AG09319 (cell line): ENCODE measurements at places on chromosomes 1 and 21.

GRCh38 chr1:104768466-104768865 is 1018.8 kb downstream of the AMY1C start:
- DNase-seq = no peak

DNA sequence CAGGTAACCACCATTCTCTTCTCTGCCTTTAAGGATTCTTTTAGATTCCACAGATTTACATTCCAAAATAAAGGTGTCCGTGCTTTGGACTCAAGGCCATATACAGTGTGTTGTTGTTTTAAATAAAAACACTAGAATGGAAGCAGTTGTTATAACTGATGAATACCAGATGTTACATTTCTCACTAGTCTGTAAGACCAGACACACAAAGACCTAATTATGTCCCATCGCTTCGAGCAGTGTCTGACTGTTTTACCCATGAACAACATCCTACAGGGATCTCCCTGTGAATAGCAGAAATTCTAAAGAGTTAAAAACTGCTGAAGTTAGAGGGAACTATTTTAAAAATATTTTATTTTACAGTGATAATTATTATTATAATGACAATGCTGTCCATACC is 574.7 kb upstream of the ZP4 start:
- no peak for DNase-seq

- no peak for DNase-seq
Observed at GRCh38 chr1:238119060-238119459, 228.3 kb upstream of the ZP4 start.

- DNase-seq = no peak
Observed at GRCh38 chr21:14673649-14674048, 127.5 kb upstream of the SAMSN1 start.

GRCh38 chr1:85404408-85404807 is 60.6 kb downstream of the DDAH1 start:
- DNase-seq = no peak

DNA sequence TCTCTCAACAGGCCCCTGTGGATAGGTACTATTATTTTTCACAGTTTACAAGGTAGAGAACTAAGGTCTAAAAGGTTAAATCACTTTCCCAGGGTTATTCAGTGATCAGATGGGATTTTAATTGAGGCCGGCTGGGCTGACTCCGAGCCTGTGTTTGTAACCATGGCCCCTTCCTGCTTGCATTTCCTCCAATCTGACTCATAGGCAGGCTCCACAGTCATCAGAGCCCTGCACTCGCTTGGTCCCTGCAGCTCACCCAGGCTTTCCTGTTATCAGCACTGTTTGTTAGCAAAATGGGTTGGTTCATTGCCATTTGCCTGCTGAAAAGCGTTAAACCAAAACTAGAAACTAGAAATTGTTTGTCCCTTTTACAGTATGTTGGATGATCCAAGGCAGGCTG is 41.4 kb upstream of the LMX1A start:
- peak; percentile 45 for DNase-seq

DNA sequence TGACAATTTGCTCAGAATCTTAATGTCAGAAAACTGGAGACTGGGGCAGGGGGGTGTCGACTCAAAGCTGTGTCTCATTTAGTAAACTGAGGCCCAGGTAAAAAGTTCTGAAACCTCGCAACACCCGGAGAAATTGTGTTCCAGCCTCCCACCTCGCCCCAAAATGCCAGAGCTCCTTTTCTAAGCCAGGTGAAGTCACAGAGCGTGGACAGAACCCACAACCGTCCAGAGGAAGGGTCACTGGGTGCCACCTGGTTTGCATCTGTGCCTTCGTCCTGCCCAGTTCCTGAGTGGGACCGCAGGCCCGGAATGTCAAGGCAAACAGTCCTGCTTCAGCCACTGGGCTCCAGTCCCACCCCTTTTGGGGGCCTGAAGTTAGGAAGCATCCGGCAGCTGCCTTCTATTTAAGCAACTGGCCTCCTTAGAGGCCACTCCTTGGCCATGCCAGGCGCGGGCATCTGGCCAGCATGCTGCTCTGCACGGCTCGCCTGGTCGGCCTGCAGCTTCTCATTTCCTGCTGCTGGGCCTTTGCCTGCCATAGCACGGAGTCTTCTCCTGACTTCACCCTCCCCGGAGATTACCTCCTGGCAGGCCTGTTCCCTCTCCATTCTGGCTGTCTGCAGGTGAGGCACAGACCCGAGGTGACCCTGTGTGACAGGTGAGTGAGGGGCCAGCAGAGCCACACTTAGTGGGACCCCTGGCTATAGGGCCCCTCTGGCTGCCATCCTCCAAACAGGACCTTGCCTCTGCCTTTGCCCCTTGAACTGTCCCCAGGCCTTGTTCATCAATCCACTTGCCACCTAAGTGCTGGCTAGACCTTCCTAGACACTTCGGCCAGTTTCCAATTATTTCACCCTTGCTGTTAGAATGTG is at the start of gene TAS1R1:
TSS of gene TAS1R1 (plus strand) at position 401 of the 872 bp plus-strand sequence. CDS start at position 468, 67 bp downstream.
- DNase-seq = peak; percentile 27

GRCh38 chr1:92095874-92096273 is 15.7 kb downstream of the BTBD8 start:
- DNase-seq = no peak

DNA sequence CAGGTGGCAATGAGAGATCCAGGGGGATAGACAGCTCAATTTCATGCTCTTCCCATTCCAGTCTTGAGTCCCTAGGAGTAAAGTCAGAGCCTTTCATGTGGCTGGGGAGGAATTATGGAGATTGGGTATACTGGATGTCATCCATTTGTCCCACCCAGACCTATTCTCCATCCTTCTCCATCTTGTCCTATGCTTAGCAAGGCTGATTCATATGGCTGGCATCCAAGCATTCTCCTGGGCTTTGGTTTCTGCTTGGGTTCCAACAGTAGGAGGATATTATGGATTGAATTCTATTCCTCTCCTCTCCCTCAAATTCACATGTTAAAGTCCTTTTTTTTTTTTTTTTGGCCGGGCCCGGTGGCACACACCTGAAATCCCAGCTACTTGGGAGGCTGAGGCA is 3.8 kb upstream of the CDC20 start:
- no peak for DNase-seq

GRCh38 chr1:170700842-170701615 is 37.1 kb downstream of the PRRX1 start:
- DNase-seq = no peak

DNA sequence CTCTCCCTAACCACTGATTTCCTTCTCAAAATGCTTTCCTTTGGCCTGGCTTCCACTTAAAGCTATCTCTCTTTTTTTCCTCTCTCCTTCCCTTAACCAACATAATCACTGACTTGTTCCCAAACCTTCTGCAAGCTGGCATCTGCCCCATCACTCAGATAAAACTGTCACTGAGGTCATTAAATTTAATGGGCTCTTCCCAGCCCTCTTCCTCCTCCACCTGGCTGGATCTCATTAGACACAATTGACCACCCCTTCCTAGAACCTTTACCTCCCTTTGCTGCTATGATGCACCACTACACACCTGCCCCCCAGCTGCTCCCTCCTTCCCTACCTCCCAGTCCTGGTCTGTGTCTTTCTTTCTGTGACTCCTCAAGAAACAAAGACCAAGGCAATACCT is 44.0 kb upstream of the GJB5 start:
- no peak for DNase-seq

DNA sequence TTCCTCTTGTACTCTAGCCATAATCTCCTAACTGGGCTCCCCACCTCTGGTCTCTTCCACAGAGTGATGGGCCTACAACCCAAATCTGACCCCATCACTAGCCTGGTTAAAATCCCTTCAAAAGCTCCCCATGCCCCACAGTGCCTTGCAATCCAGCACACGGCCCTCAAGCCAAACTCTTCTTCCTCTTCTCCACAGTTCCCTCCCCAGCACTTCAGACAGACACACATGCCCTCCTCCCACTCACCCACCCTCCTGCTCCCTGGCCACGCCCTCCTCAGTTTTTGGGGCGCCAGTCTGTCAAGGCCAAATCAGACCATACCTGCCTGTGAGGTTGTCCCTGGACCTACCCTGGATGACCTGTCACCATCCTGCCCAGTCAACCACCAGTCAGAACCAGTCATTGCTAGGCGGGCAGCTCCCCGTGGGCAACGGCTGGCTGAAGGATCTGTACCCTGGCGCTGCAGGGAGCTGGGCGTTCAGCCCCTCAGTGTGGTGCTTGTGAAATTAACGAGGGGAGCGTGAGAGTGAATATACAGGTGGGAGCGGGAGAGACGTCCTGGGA is 753 bp downstream of the C1orf210 start:
- no peak for DNase-seq

DNA sequence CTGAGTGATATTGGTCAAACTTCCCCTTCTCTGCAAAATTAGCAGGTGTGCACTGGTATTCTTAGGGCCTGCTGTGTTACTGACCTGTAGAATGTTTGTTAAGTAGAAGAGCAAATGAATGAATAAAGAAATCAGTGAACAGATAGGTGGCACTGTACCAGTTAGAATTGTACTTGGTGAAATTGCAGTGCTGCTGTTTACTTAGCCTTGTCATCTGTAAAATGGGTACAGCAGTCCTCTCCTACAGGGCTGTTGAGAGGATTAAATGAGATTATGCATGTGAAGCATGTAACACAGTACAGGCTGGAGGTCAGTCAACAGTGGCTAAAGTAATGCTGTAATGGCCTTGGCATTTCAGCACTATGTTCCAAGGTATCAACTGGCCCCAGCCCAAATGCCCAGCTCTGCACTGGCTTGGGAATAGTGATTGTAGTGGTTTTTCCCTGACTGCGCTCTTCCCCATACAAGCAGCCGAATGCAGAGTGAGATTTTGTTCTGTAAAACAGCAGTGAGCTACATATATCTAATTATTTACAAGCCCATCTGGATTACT is 10.5 kb downstream of the VANGL1 start:
- DNase-seq = no peak

DNA sequence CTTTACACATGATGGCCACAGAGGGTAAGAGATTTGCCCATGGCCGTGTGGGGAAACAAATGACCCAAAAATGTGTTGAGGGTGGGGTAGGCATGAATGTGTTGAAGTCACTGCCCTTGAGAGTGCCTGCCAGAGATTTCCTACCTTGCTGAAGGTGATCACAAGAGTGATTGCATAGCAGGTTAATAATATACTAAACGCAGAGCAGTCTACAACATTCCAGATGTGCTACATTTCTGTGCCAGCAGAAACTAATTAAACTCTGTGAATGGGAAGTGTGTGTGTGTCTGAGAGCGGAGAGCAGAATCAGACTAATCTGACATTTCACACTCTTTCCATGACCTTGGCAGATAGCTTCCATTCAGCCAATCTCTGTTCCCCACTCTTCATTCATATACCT is 93.3 kb upstream of the CD53 start:
- no peak for DNase-seq

DNA sequence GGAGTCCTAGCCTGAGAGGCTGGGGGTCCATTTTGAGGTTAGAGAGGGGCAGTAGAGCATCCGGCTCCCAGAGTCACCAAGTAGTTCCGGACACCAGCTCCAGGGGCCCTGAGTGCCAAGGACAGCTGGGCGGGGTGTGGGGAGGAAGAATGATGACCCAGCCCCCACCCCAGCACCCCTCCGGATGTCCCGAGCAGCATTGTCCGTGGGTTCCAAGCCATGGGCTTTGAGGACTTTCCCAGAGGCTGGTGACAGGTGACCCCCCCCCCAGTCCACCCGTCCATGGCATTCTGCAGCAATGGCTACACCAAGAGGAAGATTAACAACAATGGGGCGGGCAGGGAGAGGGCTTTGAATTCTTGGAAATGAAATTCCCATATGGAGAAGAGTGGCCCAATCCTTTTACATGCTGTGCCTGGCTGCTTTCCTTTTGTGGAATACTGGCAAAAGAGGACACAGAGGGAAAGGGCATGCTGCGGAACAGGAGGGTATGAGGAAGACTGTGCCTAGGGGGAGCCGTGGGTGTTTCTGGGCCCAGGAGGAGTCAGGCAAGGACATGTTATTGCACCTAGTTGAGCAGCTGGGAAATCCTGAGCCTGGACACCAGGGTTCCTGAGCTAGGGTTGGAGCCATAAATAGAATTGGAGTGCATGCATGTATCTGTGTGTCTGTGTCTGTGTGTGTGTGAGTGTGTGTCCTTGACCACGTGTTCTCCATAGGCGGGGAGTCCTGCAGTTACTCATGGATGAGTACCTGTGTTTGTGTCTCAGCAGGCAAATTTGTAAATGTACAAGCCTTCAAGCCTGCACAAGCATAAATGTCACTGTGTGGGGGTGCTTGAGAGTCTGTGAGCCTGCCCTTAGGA is 956 bp downstream of the ATP1A2 start:
- DNase-seq = no peak

DNA sequence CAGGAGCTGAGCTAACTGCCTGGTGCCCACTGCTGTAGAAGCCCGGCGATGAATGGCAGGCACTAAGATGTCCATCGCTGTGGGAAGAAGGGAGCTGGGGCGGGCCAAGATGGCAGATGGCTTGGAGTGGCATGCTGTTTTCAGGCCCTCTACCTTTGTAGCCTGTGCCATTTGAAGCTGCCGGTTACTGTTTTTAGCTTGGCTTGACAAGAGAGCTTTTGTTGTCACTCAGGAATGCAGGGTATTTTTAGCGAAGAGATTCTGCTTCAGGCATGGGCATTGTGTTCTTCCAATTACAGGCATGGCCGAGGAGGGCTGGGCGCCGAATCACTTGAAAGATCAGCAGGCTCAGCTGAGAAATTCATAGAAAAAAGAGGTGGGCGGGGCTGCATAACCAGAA is 348.7 kb downstream of the RPS6KC1 start:
- no peak for DNase-seq

- DNase-seq = peak; percentile 44
Observed at GRCh38 chr1:8202182-8202905, 115.6 kb upstream of the SLC45A1 start.

DNA sequence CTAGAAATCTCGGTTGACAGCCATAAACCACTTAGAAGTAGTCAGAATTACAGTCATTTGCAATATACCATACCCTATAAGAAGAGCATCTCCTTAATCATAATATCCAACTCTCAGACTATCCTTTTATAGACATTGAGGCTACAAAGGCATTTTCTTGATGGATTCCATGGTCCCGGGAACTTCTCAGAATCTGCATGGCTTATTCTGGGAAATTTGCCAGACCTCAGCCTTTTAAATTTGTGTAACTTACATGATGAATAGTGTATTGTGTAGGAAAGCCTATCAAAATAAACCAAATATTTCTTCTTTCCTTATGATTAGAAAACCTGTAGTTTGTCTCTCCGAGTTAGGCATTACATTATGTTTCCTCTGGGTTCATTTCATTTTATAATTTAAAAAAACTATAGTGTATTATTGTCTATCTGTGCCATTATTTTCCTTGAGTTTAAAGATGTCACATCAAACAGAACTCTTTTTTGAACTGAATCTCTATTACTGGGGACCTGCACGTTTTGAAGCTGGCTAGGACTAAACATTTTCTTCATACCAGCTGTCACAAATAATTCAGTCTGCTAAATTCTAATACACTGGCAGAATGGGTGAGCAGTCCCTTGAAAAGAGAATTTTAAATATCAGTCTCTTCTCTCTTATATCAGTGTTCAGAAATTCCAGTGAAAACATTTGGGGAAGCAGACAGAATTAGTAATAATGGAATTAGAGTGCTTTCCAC is 102.9 kb downstream of the GABPA start:
- DNase-seq = no peak

GRCh38 chr1:2545754-2546514 is 10.2 kb upstream of the TNFRSF14 start:
- DNase-seq = no peak

- DNase-seq = no peak
Observed at GRCh38 chr1:206702260-206702659, 17.6 kb downstream of the MAPKAPK2 start.

- DNase-seq = no peak
Observed at GRCh38 chr1:174995916-174996315, 3.8 kb upstream of the CACYBP start.
